ENCODE measurements at places on chromosomes 2 and 18.

DNA sequence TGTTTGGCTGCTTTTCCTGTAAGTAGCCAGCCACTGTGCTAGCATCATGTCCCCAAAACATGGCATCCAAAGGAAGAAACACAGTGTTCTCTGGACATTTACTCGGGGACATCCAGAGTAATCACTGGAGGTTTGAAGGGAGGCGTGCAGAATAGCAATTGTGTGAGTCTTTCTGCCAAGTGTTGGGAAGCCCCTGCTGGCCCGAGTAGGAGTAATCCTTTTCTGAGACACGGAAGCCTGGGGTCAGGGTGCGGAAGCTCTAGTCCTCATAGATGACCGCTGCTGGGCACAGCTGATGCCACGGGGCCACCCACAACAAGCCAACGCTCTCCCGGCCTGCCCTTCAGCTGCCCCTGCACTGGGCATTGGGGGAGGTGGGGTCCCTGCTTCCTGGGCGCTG, 24.8 kb upstream of the HDAC4 start:
- no peak for DNase-seq

- DNase-seq = no peak
Measured at GRCh38 chr18:74097803-74098202, 49.8 kb downstream of the FBXO15 start.

GRCh38 chr18:68861365-68861764, 63.5 kb downstream of the CCDC102B start:
- no peak for DNase-seq

DNA sequence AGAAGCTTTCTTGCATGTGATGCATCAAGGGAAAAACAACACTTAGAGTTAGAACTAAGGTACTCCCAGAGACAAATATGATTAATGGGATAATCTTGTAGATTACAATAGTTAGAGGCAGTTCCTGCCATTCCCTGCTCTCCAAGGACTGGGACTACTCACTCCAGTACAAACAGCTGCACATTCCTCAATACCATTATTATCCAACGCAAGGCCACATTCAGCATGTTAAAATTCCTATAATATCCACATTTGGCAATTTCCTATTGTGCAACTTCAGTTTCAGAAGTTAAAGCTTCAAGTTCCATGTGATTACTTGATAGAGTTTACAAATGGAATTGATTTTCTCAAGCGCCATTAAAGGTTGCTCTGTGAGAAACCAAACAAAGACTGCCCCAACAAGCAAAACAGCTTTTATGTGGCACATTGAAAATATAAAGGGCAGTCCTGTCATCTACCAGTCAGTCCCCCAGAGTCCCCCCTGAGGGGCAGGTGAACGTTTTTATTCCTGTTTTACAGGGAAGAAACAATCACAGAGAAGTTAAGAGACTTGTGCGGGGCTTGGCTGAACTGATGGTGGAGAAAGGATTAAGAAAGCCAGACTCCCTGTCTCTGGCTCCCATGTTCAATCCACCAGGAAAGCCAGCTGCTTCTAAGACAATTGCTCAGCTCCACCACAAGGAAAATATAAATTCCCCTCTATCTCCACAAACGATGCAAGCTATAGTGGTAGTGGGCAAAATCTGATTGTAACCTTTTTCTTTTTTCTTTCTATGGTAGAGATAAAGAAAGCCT, 72.6 kb downstream of the TXNL1 start:
- no peak for DNase-seq

DNA sequence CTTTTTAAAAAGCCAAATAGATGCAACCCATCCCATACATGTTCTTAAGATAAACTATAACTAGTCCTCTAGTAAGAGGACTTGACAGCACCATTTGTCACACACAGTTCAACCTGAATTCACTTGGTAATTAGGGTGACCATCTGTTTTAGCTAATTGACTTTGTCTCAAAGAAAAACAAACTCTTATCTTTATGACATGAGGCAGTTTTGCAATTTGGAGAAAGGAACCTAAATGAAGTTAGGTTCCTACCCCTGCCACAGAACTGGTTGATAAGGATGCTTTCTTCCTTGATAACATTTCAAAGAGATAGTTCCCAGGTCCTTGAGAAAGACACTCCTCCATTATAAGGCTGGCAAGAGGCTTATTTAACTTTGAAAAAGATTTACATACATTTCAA, 57.4 kb upstream of the LRRTM1 start:
- no peak for DNase-seq

DNA sequence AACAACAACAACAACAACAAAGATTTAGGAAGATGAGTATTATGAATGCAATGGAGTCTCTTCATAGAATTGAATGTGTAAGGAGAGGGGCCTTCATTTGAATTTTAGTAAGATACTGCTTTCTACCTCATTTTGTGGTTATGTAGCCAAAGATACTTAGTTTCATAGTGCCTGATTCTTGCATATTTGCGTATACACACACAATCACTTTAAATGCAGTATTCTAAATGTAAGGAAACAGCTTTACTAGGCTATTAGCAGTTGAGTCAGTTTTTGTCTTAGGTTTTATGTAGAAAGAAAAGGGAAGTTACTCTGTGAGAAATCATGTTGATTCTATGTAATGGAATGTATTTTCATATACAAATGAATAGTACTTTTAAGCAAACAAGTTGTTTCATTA, 80.5 kb downstream of the HAUS1 start:
- DNase-seq = no peak

- DNase-seq = no peak
Measured at GRCh38 chr2:119476301-119477112, 44.9 kb downstream of the TMEM37 start.

DNA sequence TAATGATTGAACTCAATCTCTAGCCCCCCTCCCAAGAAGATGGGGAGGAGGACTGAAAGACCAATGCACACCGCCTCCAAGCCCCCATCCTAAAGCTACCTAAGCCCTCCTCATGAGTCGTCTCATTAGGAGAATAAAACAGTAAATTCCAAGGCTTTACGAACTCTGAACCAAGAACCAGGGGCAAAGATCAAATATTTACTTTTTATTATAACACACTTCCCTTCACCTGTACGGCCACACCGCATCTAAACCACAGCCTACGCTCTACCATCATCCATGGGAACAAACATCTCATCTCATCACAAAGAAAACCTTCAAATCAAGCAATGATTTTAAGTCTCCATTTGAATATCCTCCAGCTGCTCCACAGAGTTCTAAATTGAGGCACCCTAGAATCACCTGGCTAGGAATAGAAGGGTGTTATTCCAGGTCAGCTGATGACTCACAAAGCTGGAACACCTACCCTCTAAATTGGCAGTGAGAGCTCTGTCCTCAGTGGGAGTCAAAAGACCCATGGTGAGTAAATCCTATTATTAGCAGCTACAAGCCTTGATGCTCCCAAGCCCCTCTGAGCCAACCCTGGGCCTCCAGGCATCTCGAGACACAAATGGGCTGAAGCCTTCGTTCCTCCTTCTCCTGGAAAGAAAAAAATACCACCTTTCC, 45.6 kb upstream of the BZW1 start:
- no peak for DNase-seq

GRCh38 chr2:23321751-23322150, 63.2 kb upstream of the KLHL29 start:
- no peak for DNase-seq

- DNase-seq = no peak
Measured at GRCh38 chr2:100237770-100238169, 84.5 kb downstream of the LONRF2 start.

DNA sequence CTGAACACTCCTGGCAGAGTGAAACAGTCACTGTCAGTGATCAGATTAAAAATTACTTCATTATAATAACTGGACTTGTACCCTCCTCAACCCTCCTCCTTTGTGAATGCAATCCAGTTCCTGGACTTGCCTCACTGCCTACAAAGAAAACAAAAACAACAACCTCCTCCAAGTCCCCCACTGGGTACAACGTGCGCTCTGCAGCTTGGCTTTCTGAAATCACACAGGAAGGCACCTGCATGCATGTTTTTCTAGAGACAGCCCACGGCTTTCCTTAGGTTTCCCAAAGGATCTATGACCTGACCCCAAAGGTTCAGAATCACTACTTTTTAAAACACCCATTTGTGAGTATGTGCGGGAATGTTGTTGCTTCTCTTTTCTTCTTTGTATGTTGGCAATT, 61.4 kb upstream of the TUBA3E start:
- no peak for DNase-seq

- DNase-seq = no peak
Measured at GRCh38 chr2:117127680-117128079, 686.8 kb upstream of the DDX18 start.

DNA sequence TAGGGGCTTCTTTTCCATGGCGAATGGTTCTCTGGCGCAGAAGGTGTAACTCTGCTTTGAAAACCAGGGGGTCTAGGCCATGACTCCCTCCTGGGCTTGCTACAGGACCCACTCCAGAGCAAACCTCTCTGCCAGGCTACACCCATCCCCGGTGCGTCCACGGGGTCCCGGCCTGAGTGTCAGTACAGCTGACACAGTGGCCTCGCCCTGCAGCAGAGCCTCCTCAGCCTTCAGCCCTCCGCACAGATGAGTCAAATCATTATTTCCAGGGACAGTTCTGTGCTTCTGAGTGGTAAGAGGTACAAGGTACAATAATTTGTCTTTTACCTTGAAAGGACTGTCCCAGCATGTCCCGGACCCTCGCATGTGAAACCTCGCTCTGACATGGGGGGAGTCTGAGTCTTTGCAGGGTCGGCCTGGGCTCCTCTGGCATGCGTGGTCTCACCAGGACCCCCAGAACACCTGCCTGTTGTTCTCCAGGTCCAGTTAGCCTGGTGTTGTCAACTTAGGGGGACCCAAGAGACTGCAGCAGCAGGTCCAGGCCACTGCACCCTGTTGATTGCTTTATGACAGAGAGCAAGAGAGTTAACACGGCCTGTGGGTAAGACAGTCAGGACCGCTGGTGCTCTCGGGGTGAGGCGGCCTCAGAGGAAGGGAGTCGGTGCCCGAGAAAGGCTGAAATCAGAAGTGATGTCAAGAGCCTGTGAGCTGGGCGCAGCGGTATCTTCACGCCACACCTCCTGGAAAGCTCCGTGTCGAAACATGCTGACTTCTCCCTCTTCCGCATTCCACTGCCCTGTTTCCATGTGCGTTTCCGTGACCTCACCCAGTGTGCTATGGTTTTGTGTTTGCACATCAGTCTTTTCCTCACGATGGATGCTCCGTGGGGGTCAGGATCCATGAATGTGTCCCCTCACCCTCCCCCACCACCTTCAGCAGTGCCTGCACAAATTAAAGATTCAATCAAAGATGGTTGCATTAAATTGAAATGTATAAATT, 340.1 kb downstream of the EIPR1 start:
- no peak for DNase-seq

GRCh38 chr18:38262661-38263060, 697.1 kb upstream of the CELF4 start:
- DNase-seq = no peak

- DNase-seq = no peak
Measured at GRCh38 chr2:61814539-61815160, 39.2 kb downstream of the FAM161A start.

- DNase-seq = no peak
Measured at GRCh38 chr2:32074134-32074506, 10.8 kb downstream of the SPAST start.

- no peak for DNase-seq
Measured at GRCh38 chr2:24708537-24709152, 84.5 kb downstream of the PTRHD1 start.

GRCh38 chr2:117065912-117066311, 748.6 kb upstream of the DDX18 start:
- no peak for DNase-seq

DNA sequence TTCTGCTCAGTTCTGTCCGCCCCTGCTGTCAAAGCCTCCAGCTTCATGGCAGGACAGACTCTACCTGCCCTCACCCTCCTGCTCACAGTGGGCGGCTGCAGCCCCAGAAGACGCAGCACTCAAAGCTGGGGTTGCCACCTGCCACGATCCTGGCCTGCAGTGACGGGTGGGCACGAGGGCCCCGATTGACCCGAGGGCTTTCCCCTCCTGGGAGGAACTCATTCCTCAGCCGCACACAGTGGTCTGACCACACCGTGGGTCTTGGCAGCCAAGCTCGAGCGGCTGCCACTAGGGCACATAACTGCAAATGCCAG, 47.1 kb downstream of the HS6ST1 start:
- no peak for DNase-seq

- DNase-seq = no peak
Measured at GRCh38 chr2:92073815-92074548, 2797.2 kb upstream of the TEKT4 start.

- no peak for DNase-seq
Measured at GRCh38 chr2:191862156-191862775, 15.4 kb upstream of the CAVIN2 start.

DNA sequence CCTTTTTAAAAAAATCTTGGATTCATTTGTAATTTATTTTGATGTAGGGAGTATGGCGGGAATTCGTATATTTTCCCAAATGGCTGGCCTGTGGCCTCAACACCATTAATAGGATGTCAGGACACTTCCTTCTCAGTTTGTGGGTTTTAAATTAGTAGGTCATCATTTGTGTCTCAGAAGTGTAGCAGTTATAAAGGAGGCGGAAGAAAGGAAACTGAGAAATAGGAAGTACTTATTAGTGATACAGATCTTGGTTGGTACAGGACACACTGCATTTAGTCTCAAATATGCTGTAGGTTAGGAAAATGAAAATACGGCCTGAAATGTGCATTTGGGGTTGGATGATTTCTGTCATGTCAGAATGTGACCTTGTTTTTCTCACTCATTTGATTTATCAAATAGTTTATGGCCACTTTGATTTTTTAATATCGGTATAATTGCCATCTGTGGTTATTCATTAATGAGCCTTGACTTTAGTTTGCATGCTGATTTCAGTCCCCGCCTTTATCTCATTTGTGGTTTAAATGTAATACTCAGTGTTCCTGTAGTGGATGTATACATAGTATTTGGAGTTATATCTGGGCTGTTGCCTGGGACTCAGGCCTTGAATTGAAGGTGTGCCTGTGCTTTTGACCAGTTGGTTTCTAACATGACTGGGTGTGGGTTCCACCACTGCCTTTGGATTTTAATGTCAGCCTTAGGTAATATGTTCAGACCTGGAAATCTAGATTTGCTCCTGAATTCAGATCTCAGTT, 31.4 kb downstream of the ZCCHC2 start:
- DNase-seq = no peak

DNA sequence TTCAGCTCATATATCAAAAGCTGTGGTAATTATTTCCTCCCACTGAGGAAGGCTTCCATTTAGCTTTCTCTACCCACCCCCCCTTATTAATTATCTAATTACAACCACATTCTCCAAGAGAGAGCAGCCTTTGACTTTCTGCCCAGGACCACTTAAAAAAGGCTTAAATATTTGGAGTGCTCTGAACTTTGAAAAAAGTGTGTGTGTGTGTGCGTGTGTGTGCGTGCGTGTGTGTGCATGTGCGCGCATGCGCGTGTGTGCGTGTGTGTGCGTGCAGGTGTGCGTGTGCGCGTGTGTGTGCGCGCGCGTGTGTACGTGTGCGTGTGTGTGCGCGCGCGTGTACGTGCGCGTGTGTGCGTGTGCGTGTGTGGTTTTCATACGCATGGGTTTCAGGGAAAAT, 57.8 kb downstream of the TWIST2 start:
- no peak for DNase-seq

DNA sequence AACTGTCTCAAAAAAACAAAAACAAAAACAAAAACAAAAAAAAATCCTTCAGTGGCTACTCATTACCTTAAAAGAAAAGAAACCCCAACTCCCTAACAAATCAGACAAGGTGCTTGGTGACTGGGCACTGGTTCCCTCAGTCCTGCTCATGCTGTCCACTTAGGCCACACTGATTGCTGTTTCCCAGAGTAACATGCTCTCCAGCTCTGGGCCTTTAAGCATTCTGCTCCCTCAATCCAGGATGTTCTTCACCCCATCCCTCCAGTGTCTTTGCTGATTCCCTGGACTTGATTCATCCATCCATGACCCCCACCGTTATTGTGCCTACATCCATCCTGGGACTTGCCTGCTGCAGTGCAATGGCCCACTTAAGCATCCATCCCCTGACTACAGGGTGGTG, 16.4 kb upstream of the XPO1 start:
- DNase-seq = no peak
